ENCODE measurements at places on chromosomes 3 and 15. TPM values are rescaled to one million over a fixed set of nuclear protein-coding genes. Genes with fewer than 3 reads are reported as not detected.

TLR9 gene
- total RNA-seq: not detected

GRCh38 chr15:83694536-83694935 is 40.6 kb downstream of the ADAMTSL3 start:
- no peak for DNase-seq

GRCh38 chr15:93028632-93029213 is 60.3 kb downstream of the RGMA start:
- DNase-seq: peak; percentile 96

SCN11A gene
- not detected for total RNA-seq

GRCh38 chr15:59521443-59521842 is 83.5 kb downstream of the FAM81A start:
- DNase-seq: no peak
